Cardiac muscle cell (in vitro differentiated cells and primary cell): ENCODE measurements at places on chromosomes 12 and 14. TPM values are rescaled to one million over a fixed set of nuclear protein-coding genes. Genes with fewer than 3 reads are reported as not detected.

Gene LRIG3
- total RNA-seq, result 10.7 and 24.2 TPM in 2 replicates

Gene FGF6
- total RNA-seq, result not detected in 2 replicates

GRCh38 chr14:75568791-75569190, 9.6 kb upstream of the FLVCR2 start:
- no peak for DNase-seq

DNA sequence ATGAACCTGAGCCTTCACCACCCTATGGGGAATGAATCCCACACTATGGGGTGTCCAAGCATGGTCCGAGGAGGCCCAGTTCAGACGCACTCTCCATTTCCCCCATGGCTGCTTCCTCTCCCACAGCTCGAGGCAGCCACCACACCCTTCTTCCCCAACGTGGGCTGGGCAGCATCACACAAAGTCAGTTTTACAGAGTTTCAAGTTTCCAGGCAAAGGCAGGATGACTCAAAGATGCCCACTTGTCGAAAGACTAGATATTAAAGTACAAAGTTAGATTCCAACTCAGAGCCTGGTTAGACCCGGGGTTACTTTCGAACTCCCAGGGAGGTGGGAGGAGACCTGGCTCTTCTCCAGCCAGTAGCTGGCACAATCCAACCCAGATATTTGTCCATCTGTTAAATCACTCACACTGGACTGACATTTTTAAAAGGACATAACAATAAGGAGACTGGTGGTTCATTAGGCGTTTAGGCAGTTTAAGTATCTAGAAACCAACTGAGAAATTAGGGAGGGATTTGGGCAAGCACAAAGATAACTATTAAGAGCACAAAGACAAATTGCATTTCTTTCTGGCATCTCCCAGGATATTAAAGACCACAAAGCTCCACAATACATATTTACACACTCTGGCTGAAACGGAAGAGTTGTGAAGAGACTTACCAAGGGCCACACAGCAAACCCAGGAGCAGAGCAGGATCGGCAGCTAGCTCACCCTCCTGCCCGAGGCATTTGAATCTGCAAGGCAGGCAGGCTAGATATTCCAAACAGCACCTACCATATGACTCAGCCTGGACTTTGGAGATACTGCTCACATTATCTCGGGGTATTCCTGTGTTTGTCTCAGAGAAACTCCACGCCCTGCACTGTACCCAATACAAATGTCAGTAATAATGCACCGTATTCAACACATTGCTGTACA, 34.8 kb downstream of the TMCC3 start:
- peak; percentile 55 for DNase-seq

GRCh38 chr12:71371122-71371521, 68.5 kb upstream of the LGR5 start:
- peak; percentile 50 for DNase-seq

- DNase-seq, result no peak
Observed at GRCh38 chr12:18343708-18344107, 82.4 kb downstream of the PIK3C2G start.

GRCh38 chr12:93757792-93758694, 80.9 kb downstream of the CRADD start:
- DNase-seq, result no peak

DNA sequence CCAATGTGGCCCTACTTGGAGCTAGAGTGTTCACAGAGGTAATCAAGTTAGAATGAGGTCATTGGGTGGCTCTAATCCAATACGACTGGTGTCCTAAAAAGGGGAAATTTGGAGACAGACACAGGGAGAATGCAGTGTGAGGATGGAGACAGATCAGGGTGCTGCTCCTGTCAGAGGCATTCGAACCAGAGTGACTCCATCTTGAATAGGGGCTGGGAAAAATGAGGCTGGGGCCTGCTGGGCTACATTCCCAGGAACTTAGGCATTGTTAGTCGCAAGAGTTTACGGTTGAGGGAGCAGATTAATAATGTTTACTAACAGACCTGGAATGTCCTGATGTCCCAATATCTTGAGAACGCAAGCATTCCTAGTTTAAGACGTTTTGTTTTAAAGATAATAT, 20.2 kb downstream of the TNFAIP2 start:
- peak; percentile 37 for DNase-seq

DNA sequence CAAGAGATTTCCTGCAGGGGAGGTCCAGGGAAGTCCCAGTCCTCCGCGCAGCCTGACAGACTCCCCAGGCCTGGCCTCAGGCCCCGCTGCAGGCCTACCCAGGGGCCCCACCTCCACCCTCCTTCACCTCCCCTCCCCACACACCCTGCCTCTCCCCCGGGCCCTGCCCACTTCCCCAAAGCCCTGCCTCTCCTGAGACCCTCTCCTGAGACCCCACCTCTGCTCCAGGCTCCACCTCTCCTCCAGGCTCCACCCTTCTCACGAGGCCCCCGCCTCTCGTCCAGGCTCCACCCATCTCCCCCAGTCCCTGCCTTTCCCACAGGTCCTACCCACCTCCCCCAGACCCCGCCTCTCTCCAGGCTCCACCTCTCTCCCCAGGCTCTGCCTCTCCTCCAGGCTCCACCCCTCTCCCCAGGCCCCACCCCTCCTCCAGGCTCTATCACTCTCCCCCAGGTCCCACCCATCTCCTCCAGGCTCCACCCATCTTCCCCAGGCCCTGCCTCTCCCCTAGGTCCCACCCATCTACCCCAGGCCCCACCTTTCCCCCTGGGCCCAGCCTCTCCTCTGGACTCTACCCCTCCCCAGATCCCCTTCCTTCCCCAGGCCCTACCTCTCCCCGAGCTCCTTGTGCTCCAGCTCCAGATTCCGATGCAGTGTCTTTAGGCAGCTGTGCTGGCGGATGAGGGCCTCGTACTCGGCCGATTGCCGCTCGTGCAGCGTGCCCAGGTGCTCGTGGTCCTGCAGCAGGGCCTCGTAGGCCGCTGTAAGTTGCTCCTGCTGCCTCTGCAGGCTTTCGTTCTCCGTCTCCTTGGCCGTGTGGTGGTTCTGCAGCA, 58.8 kb upstream of the GPR68 start:
- DNase-seq, result peak; percentile 59
